Activated naive CD4-positive, alpha-beta T cell treated with Interleukin-2 at 50 U/mL for 16 hours (primary cell): ENCODE measurements at places on chromosomes 11 and 22.

GRCh38 chr11:122523846-122524805 lies 131.4 kb upstream of the UBASH3B start:
- DNase-seq, result no peak

DNA sequence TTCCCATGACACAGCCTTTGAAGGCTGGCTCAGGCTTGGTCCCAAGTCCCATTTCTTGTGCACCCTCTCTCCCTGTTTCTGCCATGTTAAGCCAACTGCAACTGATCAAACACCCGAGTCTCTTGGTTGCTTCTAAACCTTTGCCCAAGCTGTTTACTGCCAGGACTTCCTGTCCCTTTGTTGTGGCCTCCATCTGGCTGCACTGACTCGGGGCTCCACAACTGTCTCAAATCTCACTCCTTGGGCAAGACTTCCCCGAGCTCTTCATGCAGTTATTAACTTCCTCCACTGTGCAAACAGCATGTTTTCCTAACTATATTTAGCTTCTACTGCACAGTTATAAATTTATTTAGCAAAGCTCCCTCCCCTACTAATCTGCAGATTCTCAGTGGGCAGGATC lies 4.3 kb downstream of the VPREB1 start:
- DNase-seq, result no peak

- no peak for DNase-seq
Measured at GRCh38 chr11:64533501-64533900, 57.5 kb upstream of the SLC22A12 start.

GRCh38 chr11:88170673-88171072 lies 4.6 kb downstream of the RAB38 start:
- no peak for DNase-seq

- no peak for DNase-seq
Measured at GRCh38 chr11:1487851-1488574, 1.4 kb upstream of the MOB2 start.

- DNase-seq, result no peak
Measured at GRCh38 chr11:107957109-107957588, 28.9 kb downstream of the RAB39A start.

- DNase-seq, result no peak
Measured at GRCh38 chr11:70225681-70226177, 22.6 kb downstream of the FADD start.

- DNase-seq, result no peak
Measured at GRCh38 chr11:15519124-15519791, 404.5 kb downstream of the INSC start.

DNA sequence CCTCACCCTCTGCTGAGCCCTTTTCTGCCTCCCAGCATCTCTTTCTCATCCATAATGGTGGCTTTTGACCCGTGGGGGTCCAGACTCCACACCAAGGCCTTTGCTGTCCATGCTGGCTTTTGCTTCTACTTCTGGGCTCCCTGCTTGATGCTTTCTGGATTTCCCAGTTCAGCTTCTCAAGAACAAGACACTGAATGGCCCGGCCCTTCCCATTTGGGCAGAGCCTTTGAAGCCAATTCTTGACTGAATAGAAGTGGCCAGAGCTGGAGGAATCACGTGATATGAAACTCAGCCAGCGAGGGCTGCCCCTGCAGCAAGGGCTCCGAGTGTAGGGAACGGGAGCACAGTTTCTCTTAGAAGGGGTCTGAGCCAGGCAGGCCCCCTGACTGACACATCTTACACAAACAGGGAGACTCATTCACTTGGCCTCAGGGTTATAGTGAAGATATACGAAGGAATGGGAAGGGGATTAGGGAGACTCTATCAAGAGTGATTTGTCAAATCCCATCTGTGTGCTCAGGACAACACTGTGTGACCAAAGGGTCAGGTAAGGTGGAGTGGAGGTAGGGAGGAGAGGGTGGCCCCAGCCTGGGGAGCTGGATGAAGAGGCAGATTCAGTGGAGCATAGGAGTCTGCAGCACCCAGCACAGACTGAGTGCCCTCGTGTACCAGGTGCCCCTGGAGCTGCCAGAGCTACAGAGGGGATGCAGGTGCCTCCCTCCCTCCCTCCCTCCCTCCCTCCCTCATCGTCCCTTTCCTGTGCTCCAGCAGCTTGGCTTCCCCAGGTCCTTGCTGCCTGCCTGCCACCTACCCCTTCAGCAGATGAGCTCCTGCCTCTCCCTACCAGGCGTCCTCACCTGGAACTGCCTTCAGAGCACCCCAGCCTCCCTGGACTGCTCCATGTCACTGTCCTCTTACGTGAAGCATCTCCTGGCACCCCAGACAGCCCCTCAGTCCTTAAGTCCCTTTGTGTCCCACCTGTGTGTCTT lies 106.0 kb downstream of the TRIM29 start:
- DNase-seq, result no peak

DNA sequence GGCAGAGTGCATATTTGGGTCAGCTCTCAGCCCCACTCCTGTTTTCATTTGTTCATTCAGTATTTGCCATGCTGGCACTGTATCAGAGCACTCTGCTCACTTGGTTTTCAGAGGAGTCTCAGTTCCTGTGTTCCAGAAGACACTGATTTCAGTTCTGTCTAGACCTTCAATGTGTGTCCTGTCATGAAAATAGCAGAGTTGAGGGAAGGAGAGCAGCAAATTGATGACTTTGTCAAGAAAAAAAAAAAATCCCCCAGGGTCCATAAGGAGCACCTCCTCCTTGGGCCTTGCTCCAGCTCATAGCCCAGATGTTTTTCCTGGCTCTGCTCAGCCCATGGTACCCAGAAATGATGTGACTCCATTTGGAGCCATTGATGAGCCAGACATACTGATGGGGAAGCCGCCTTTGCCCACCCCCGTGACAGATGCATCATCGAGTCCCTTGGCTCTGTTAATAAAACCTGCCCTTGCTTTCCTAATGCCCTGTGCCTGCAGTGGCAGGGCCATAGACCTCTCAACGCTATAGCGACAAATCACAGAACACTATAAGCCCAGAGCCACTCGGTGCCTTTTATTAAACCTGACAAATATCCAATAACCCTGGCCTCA lies 107.0 kb downstream of the PKNOX2 start:
- no peak for DNase-seq

DNA sequence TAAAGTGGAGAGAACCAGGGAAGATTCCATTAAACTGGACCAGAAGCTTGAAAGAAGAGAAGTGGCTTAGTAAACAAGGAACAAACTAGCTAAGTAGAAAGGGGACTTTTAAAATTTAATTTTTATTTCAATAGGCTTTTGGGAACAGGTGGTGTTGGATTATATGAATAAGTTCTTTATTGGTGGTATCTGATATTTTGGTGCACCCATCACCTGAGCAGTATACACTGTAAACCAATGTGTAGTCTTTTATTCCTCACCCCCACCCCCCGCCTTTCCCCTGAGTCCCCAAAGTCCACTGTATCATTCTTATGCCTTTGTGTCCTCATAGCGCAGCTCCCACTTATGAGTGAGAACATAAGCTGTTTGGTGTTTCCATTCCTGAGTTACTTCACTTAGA lies 7.4 kb downstream of the ACAT1 start:
- no peak for DNase-seq

DNA sequence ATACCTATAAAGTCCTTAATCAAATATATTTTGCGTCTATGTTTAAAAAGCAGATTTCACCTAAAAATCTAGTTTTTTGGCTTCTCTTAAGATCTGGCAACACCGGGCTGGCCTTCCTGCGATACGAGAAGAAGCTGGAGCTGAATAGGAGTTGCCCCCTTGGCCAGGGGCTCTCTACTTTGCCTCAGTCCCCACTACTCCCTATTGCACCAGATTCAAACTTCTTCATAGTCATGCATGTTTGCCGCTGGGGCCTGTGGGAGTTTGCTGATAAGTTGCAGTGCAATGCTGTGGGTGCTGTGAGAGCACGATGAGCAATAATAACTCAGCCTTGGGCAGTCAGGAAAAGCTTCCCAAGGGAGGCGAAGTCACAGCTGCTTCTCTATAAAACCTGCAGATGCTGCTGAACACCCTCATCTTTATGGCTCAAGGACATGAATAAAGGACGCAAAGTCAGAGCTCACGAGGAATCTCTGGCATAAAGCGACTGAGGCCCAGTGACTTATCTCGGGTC lies 15.2 kb upstream of the EIF3D start:
- DNase-seq, result no peak

GRCh38 chr11:74412733-74413359 lies 14.6 kb upstream of the PGM2L1 start:
- DNase-seq, result no peak

DNA sequence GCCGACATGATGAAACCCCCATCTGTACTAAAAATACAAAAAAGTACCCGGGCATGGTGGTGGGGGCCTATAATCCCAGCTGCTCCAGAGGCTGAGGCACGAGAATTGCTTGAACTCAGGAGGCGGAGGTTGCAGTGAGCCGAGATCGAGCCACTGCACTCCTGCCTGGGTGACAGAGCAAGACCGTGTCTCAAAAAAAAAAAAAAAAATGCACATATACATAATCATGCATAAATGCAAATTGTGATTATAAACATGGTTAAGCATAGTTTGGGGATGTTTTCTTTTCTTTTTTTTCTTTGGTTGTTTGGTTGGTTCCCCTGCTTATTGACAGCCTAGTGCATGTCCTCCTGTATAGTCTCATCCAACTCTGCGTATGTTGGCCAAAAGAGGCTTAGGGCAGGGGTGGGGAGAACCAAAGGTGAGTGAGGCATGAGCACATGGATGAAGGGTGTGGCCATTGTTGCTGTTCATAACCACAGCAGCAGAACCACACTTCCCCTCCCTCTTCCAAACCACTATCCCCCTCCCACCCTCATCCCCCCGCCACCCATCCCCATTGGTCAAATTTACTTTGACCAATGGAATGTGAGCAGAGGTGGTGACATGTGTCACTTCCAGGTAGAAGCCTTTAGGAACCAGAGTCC lies 6.9 kb upstream of the VPS37C start:
- no peak for DNase-seq

DNA sequence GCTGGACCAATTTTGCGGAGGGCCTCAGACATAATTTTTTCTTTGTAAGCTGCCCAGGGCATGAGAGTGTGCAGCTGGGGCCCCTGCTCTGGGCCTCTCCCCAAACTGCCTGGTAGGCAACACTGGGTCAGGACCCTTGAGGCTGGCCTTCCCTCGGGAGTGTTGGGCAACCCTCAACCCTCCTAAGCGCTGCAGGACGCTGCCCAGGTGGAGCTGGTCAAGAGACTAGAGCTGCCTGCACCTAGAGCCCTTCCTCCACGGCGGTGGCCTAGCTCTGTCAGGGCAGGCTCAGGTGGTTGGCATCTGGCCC lies 505 bp upstream of the TMEM132A start:
- DNase-seq, result no peak

DNA sequence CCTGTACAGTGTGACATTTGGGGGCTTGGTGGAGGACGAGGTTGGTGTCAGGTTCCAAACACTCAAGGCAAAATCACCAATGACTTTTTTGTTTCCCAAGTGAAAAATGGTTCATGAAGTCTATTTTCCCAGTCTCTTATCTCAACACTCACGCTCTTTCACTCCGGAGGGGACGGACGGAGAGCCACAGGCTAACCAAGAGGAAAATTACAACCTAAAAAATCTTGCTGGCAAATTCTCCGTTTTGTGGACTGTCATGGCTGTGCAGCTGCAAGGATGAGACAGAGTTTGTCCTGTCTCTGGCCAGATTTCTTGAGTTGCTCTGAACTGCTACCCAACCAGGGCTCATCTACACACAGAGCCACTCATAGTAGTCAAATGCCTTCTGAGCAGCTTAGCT lies 101.2 kb downstream of the ABTB2 start:
- DNase-seq, result no peak

GRCh38 chr11:71086687-71087258 lies 165.6 kb downstream of the SHANK2 start:
- DNase-seq, result no peak

DNA sequence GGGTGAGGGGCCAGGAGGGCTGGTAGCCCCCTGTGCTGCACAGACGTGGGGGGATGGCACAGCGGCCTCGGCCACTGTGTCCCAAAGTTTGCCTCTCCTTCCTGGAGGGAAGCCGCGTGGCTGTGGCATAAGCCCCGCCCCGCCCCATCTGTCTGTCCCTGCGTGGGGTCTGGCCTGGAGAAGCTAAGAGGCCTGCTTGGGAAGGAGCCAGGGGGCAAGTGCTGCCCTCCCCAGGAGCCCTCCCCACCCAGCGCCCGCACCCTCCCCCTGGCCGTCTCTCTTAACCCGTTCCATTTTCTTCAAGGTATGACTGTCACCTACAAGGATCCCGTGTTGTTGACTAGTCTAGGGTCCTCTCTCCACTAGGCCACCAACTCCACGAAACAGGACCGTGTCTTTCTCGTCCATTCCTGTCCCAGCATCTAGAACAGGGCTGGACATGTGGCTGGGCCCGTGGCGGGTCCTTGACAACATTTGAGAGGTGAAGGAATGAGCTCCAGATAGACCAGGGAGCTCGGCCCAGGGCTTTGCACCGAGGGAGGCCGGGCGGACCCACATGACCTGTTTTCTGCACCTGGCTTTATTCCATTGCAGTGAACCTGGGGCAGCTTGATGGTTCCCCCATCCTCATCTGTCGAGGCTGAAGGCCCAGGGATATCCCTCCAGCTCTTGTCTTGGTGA lies 428.0 kb downstream of the TBC1D22A start:
- DNase-seq, result no peak

- no peak for DNase-seq
Measured at GRCh38 chr11:78731027-78731426, 156.4 kb upstream of the NARS2 start.

DNA sequence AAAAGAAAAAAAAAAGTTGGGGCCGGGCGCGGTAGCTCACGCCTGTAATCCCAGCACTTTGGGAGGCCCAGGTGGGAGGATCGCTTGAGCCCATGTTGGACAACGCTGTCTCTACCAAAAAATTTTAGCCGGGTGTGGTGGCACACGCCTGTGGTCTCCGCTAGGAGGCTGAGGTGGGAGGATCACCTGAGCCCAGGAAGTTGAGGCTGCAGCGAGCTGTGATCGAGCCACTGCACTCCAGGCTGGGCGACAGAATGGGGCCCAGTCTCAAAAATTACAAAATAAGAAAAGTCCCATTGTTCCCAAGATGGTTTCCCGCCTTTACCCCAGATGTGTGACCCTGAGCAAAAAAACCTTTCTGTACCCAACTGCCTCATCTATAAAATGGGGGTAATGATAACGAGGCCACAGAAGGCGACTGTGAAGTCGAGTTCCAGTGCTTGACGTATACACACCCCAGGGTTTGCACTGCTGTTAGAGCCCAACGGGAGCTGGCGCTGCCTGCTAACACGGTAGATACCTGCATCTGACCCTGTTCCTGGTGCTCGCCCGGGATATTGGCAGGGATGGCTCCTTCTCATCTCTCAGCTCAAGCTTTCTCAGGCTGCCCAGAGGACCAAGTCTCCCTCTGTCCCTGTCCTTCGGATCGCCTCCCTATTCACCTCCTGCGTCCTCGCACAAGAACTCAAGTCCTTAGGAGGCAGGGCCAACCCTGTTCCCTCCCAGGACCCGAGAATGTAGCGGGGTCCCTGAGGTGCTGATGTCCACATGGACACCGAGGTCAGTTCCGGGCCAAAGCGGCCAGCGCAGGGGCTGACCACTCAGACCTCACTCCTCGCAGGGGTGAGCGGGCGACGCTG lies 1.1 kb upstream of the RPLP2 start:
- DNase-seq, result peak; percentile 56
